Activated naive CD4-positive, alpha-beta T cell treated with anti-CD3 and anti-CD28 coated beads, Interleukin-2, amount 50 U/mL, for 72 hours (primary cell): ENCODE measurements at places on chromosomes 5 and 9.

- DNase-seq = no peak
Observed at GRCh38 chr5:28750251-28750650, 1711.9 kb upstream of the CDH9 start.

DNA sequence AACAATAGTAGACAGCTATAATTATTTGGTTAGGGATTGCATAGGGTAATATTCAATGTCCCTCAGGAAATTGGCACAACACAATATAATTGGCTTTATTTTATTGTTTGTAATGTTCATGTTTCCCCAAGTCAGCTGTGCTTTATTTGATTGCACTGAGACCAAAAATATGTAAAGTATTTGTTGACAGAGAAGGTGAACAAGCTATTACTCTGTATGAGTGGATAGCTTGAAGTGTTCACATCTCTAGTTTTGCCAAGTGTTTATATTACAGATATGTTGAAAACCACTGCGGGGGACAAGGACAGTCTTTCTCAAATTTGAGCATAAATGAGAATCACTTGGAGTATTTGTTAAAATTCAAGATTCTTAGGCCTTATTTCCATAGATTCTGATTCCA is 83.3 kb downstream of the RAB3C start:
- DNase-seq = no peak

GRCh38 chr5:9151684-9152427 is 394.0 kb downstream of the SEMA5A start:
- DNase-seq = no peak

DNA sequence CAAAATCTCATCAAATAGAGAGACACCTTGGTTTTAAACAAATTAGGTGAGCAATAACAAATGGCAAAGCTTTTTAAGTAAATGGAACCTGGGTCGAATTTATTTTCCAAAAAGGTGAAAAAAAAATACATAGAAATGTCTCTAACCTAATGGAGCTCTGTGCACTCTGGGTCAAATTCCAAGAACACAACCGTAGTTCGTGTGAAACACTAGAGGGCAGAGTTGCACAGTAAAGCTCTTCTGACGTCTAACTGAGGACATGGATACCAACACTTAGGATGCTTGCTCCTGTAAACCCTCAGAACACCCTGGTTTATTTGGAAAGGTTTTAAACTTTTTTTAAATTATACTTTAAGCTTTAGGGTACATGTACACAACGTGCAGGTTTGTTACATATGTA is 18.9 kb downstream of the MARCHF11 start:
- DNase-seq = peak; percentile 21

DNA sequence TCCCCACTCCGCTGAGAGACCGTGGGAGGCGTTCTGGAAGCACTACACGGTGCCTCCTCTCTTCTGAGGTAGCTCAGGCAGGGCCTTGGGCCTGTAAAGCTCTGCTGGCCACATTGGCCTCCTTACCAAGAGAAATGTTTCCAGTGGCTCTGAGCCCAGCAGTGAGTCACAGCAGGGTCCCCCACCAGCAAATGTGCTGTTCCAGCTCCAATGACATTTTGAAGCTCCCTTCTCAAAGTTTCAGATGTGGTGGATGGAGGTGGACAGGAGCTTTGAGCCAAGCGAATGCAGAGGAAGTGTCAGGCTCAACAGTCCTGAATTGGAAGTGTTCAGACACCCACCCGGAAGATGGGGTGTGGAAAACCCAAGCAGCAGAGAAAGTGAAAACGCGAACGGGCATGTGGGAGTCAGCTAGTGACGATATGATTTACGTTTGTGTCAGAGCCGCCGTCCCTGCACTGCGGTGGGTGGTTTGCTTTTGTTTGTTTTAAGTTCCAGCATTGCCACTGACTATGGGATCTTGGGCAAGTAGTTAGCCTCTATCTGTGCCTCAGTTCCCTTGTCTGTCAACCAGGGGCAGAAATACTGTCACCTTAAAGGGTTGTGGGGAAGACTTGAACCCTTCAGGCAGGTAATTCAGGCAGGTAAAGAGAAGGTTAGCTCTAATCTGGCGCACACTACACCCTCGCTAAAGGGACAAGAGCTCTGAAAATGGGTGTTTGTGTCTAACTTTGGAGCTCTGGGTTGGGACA is 38.2 kb downstream of the C5orf15 start:
- peak; percentile 59 for DNase-seq

DNA sequence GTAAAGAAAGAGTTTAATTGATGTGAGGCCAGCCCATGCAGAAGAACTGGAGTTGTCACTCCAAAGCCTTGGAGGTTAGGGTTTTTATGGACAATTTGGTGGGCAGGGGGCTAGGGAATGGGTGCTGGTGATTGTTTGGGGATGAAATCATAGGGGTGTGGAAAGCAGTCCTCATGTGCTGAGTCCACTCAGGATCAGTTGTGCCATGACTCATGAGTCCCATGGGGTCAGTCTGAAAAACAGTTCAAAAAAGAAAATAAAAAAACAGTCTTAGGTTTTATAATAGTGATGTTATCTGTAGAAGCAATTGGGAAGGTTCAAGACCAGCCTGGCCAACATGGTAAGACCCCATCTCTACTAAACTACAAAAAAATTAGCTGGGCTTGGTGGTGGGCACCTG is 162.3 kb downstream of the KDM4C start:
- no peak for DNase-seq

DNA sequence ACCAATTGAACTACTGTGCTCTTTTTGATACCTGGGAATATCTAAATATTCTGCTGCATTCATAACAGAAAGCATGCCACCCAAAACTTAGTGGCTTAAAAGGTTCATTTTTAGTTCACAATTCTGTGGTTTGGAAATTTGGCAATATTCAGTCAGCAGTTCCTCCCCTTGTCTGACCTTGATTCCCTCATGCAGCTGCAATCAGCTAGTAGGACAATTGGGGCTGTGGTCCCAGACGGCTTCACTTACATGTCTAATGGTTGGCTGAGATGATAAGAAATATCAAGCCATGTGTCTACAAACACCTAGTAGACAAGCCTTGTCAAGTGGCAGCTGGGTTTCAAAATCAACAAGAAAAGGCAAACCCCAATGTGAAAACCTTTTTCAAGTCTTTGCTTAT is 51.3 kb downstream of the ANXA1 start:
- no peak for DNase-seq

DNA sequence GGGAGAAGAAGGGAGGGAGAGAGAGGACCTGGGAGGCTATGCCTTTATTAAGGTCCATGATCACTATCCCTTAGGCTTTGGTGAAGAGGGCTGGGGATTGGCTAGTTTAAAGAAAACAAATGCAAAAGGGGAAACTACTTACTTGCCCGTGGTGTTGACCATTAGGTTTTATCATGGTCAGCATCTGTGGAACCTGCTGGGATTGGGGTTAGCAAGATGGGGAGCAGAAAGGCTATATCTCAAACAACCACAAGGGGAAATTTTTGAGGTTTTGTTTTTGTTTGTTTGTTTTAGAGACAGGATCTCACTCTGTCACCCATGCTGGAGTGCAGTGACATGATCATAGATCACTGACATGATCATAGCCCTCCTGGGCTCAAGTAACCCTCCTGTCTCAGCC is 9.0 kb upstream of the RAD23B start:
- DNase-seq = no peak

DNA sequence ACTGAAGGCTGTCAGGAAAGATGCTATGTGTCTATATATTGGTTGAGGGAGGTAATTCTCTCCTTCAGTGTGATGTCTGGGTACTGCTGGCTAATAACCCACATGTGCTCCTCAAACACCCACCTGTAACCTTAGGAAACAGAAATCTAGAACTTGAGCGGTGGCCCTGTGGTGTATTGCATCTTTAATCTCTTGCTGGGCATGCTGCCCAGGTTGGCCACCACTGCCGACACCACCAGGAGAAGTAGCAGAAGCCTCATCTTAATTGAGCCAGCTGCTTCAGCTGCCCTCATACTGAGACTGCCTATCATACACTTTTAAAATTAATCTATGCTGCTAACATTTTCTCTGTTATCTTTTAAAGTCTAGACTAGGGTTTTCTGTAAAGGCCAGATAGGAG is 103.5 kb upstream of the C5orf63 start:
- no peak for DNase-seq

DNA sequence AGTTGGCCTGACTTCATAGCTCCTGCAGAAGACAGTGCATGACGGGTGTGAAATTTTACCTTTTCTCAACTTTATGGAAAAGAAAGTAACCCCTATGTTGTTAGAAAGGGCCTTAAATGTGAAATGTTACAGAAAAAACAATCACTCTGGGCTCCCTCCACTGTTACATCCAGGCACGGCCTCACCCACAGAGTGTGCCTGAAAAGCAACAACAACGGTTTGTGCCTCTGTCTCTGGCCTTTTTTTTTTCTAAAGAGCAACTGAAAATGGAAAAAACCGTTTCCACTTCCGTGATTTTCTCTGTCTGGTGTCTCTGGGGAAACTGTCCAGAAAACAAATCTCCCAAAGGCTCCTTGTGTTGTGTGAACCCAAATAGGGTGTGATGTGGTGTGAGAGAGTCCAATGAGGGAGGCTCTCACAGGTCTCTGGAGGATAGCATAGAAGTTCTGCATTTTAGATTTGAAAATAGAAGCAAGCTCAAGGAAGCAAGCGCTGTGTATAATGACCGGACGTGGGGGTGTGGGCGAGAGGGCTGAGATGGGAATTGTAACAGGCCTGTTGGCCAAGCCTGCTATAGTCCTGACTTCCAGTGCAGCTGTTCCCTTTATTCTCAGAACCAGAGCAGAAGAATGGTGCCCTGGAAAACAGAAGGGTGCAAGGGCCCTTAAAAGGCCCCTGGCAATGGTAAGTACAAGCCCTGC is 221.8 kb upstream of the TUT7 start:
- no peak for DNase-seq
